ENCODE measurements at places on chromosomes 7 and 10. TPM values are rescaled to one million over a fixed set of nuclear protein-coding genes. Genes with fewer than 3 reads are reported as not detected.

The FAM185A gene
- 15.2 TPM for total RNA-seq

The CCDC172 gene
- not detected for total RNA-seq

The SPDYE11 gene
- under 0.01 TPM for total RNA-seq

The TMEM236 gene
- under 0.01 TPM for total RNA-seq

The PVRIG gene
- total RNA-seq: not detected

The SHTN1 gene
- total RNA-seq: 78.2 TPM

The SUN3 gene
- not detected for total RNA-seq

Data from temporal lobe (tissue), 4 donors.